Lower leg skin (tissue), 4 donors: ENCODE measurements at places on chromosomes 7 and 10.

GRCh38 chr7:40612298-40612697 lies 477.5 kb downstream of the SUGCT start:
- no peak for DNase-seq

- no peak for DNase-seq
These were observed 21.7 kb downstream of the ADD3 start for GRCh38 chr10:110029450-110029849.

- DNase-seq, result no peak
These were observed 115.9 kb downstream of the PIP4K2A start for GRCh38 chr10:22598478-22598877.

- DNase-seq, result no peak
These were observed 287.7 kb downstream of the IPMK start for GRCh38 chr10:57979956-57980355.

DNA sequence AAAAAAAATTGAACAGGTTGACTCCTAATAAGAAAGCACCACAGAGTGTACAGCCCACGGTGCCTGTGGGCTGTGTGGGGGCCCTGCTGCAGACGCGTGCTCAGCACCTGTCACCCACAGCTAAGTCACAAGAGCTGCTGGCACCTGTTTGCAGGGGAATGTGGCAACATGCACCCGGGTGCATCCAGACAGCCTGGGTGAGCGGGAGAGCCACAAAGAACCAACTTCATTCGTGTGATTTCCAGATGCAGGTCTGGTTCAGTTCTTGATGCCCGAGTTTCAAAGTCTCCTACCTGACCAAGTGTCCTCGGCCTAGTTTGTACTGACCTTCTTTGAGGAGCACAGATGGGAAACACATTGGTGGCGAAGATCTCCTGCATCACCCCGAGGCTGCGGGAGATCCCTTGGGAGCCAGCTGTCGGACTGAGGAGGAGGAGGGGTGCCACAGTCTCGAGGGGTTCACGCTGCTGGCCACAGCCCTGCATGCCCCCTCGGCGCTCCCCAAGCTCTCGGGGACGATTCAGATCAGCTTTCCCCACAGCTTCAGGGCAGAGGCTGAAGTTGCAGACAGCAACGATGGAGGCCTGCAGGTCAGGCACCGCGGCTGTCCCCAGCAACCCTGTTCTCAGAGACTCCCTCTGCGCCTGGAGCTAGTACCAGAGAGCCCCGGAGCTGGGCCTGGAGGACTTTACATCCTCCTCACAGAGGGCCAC lies 35.3 kb downstream of the AMZ1 start:
- DNase-seq, result no peak

GRCh38 chr10:78956391-78956790 lies 112.4 kb upstream of the ZMIZ1 start:
- no peak for DNase-seq

- DNase-seq, result no peak
These were observed 79.6 kb downstream of the PRTFDC1 start for GRCh38 chr10:24872790-24873182.

DNA sequence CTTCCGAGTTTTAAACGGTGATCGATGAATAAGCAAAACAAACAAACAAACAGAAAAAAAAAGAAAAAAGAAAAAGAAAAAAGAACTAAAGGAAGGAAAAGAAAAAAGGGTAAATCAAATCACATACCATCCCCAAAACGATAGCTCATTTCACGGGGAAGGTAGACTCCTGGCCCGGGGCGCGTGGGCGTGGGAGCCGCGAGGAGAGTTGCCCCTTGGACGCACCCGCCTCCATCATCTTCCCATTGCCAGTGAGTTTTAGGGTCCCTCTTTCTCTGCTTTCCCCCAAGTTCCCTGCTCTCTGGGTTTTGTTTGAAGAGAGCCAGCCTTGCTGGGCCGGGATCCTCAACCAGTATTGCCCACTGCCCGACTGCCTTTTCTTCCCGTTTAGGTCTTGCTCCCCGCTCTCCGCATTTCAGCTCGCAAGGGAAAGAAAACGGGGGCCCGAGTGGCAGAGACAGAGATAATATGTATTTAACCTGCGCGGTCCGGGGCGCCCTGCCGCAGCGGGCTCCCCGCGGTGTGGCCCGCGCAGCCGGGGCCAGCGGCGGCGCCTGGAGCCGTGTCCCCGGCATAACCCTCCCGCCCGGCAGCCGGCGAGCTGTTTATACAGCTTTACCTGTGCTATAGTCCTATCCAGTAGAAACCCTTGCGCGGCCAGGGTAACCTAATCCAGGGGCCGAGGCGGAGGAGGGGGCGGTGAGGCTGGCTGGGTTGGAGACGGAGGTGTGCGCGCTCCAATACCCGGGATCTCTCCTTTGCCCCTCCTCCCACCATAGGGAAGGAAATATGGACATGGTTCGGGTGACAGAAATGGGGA lies 5.2 kb upstream of the GATA3 start:
- no peak for DNase-seq

DNA sequence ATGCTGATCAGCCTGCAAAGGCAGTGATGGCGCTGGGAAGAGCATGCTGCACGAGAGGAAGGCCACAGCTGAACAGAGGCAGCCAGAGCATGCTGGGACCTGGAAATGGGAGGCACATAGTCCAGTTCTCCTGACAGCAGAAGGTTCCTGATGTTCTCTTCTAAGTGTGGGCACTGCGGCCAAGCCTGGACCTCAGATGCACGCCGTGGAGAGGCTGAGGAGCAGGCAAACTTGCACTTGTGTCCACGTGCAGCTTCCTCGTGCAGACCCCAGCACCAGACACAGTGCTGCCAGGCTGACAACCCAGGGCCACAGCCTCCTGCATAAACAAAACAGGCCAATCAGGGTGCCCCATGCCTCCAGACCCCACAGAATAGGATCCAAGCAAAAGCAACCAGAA lies 93.5 kb upstream of the LANCL2 start:
- DNase-seq, result no peak

- no peak for DNase-seq
These were observed 154.8 kb downstream of the TNS3 start for GRCh38 chr7:47427051-47427643.

DNA sequence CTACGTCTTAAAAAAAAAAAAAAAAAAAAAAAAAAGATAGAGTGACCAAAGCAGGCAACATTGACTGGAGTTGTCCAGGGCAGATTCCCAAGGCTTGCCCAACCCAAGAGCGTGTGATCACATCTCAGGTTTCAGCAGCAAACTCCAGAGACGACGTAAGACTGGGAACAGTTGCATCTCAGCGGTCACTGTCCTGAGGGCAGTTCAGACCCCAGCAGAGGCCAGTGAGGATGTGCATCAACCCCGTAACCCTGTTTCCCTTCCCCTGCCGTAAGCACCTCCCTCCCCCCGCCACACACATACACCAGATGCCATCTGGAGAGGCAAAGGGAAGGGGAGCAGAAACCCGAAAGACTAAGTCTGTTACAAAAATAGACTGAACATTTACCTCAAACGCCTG lies 19.3 kb upstream of the TOMM7 start:
- DNase-seq, result no peak

DNA sequence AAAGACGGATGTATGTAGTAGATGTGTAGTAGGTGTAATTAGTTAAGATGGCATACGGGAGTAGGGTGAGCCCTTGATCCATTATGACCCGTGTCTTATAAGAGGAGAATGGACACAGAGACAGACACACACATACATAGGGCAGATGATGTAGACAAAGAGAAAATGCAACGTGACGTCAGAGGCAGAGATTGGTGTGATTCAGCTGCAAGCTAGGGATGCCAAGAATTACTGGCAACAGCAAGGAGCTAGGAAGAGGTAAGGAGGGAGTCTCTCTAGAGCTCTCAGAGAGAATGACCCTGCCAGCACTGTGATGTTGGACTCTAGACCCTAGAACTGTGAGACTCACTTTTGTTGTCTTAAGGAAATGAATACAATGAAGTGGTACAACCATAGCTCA lies 247.0 kb upstream of the HABP2 start:
- no peak for DNase-seq

DNA sequence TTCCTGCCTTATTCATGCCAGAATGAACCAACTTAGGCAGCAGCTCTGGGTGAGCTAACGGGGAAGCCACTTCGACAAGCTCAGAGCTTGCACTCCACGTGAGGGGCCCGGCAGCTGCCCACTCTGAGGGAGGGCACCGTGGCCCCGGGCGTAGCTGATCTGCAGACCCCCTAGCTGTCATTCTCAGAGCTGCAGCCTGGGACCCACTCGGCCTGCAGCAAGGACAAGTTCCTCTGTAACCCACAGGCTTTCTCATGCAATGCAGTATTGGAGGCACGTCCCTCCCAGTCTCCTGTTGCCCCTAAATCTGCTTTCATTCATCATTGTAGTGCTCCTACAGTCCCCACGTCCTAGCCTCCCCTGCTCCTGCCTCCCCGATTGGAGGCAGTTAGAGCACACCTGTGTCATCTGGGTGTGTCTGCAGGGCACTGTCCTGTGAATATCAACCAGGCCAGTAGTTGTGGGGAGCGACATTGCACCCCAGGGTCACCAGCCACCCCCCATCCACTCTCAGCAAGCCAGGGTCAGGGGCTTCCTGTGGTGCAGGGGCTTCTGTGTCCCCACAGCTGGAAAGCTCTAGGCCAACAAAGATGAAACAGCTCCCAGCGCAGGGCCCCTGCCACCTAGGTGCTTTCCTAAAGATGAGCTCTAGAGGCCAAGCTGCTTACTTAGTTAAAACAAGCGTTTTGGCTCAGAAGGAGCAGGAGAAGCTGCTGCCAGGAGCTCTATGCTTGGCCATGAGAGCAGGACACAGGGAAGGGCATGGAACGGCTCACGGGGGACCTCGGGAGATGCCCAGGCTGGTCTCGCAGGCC lies 333.6 kb downstream of the ADARB2 start:
- no peak for DNase-seq

DNA sequence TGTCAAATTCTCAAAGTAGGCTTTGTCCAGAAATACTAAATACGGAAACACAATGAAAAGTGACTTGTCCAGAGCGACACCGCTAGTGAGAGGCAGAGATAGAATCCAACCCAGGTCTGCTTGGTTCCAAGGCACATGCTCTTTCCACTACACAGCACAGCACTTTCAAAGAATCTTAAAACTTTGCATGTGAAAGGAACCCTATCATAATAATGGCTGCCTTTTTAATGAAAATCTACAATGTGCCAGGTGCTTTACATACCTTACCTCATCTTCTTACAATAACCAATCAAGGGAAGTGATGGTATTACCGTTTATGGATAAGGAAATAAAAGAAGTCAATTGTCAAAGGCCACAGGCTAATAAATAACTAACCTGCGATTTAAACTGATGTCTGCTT lies 2.6 kb downstream of the CHCHD3 start:
- DNase-seq, result no peak

GRCh38 chr10:123398180-123398591 lies 244.0 kb downstream of the BUB3 start:
- no peak for DNase-seq

- DNase-seq, result peak; percentile 14
These were observed 493.2 kb upstream of the AUTS2 start for GRCh38 chr7:69105092-69105491.

- no peak for DNase-seq
These were observed 942 bp upstream of the KIAA1217 start for GRCh38 chr10:24207781-24208611.

- no peak for DNase-seq
These were observed 156.5 kb downstream of the ITGA8 start for GRCh38 chr10:15563246-15563645.

DNA sequence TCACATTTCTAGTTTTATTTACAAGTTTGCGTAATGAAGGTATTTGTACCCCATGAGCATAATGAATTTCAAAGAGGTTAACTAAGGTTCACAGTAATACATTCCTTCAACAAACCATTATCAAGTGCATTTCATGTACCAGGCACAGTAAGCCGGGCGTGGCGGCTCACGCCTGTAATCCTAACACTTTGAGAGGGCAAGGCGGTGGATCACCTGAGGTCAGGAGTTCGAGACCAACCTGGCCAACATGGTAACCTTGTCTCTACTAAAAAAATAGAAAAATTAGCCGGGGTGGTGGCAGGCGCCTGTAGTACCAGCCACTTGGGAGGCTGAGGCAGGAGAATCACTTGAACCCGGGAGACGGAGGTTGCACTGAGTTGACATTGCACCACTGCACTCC lies 4.3 kb upstream of the EIF3A start:
- DNase-seq, result peak; percentile 74

DNA sequence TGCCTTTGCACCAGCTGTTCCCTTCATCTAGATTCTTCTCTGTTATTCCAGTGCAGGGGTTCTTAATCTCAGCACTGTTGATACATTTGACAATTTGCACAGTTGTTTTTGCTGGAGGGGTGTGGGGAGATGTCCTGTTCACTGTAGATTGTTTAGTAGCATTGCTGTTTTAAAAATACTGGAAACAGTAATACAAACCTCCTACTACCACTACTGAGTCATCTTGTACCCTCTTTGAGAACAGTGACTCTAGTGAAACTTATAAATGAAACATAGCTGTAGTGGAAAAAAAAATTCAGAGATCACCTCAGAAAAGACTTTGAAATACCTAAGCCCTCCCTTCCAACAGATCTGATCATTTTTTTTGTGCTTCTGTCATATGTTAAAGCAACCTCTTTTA lies 154.8 kb upstream of the TMEM196 start:
- DNase-seq, result no peak

DNA sequence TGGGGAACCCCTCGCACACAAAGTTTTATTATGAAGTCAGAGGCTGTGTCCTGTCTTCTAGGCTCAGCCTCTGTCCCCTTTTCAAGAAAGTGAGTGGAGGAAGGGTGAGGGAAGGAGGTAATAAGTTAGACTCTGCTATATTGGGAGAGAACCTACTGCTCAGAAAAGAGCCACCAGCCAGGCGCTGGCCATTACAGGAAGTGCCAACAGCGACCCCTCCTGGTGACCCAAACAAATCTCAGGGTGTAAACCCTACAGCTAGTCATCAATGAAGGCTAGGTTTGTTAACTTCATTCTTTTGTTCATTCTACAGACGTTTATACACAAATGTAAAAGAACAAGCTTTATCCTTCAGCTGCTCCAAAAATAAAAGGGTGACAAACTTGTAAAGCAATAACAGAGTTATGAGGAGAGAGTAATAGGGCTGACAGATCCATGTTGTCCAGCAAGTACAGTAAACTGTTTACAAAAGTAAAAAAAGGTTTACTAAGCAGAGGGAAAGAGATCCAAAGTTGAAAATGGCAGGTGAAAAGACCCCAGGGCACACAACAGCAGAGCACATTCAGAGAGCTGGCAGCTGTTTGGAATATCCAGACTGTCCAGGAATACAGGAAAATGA lies 82.7 kb downstream of the FAM204A start:
- DNase-seq, result no peak

- no peak for DNase-seq
These were observed 93.8 kb downstream of the ZRANB1 start for GRCh38 chr10:125035588-125036295.

- DNase-seq, result no peak
These were observed 36.7 kb upstream of the BTBD16 start for GRCh38 chr10:122234416-122234815.

DNA sequence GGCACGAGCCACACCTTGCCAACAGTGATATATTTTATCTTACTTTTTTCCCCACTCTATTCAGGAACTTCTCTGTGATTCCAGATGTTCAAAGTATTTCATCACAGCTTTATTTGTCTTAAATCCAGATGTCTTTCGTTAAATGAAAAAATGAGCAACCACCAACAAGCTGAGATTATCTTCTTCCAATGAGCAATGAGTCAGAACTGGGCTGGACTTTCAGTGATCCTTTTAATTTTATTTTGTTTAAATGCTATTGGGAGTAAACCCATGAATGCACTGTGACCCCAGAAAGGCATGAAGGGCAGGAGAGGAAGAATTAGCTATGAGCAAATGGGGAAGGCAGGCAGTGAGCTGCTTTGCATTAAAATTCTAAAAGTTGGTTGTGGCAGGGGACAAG lies 77.6 kb upstream of the IMMP2L start:
- DNase-seq, result no peak

GRCh38 chr7:815284-816216 lies 16.7 kb upstream of the SUN1 start:
- DNase-seq, result peak; percentile 90

GRCh38 chr10:93875032-93875358 lies 18.8 kb upstream of the SLC35G1 start:
- no peak for DNase-seq
